CD8-positive, alpha-beta memory T cell (primary cell): ENCODE measurements at places on chromosomes 1 and 21. TPM values are rescaled to one million over a fixed set of nuclear protein-coding genes. Genes with fewer than 3 reads are reported as not detected.
A peak's percentile ranks its signal among the peaks of the same experiment; 100 is the strongest.

GRCh38 chr1:233359431-233359830 is 31.9 kb downstream of the MAP3K21 start:
- H3K27ac ChIP-seq: no peak overlapping the region
- no peaks in the 10 kb centered on the region for H3K27me3 ChIP-seq
- H3K4me3 ChIP-seq: no peak overlapping the region
- no peak for DNase-seq

DNA sequence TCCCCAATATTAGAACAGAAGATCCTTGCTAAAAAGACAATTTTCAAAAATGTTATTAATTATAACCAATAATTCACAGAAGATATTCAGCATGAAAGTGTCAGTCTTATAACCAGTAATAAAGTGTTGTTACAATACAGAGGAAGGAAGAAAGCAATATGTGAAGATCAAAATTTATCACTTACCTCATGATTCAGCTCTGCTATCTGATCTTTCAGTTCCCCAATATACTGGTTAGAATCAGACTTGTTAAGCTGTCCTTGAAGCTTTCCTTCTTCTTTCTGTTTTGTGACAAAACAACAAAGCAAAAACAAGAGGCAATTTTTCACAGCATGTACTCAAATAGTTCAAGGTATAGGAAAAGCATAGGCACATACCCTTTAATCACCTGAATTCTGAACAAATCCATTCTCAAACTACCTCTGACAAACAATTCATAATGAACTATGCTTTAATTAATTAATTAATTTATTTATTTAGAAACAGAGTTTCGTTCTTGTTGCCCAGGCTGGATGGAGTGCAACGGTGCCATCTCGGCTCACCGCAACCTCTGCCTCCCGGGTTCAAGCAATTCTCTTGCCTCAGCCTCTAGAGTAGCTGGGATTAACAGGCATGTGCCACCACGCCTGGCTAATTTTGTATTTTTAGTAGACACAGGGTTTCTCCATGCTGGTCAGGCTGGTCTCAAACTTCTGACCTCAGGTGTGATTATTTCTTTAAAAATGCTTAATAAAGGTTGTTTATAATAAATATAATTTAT is 76.9 kb upstream of the GFI1 start:
- no peak overlapping the region for H3K27ac ChIP-seq
- H3K36me3 ChIP-seq: no peaks in the 10 kb centered on the region
- H3K4me1 ChIP-seq: no peaks in the 10 kb centered on the region
- no peaks in the 10 kb centered on the region for H3K27me3 ChIP-seq

DNA sequence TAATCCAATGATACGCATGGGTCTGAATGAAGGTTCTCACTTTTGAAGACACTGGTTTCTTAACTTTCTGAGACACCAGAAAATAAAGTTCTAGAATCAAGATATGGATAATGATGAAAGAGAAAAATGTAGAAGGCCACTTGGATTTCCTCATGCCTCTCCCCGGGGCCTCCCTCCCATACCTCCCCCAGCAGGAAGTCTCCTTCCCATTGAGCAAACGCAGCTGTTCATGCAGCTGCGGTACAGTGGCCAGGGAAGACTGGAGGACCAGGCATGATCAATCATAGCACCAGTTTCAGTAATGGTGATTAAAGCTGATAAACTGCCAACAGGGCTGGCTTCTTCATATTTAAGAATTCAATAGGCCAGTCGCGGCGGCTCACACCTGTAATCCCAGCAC is 10.9 kb upstream of the UBR4 start:
- H3K27ac ChIP-seq: no peak overlapping the region
- no peak overlapping the region for H3K4me3 ChIP-seq
- no peaks in the 10 kb centered on the region for H3K27me3 ChIP-seq
- H3K4me1 ChIP-seq: no peaks in the 10 kb centered on the region
- no peak for DNase-seq

- no peak overlapping the region for H3K27ac ChIP-seq
- H3K4me3 ChIP-seq: no peak overlapping the region
- no peak for DNase-seq
- H3K36me3 ChIP-seq: no peaks in the 10 kb centered on the region
These were observed 97.6 kb upstream of the KAZN start for GRCh38 chr1:14500912-14501311.

DNA sequence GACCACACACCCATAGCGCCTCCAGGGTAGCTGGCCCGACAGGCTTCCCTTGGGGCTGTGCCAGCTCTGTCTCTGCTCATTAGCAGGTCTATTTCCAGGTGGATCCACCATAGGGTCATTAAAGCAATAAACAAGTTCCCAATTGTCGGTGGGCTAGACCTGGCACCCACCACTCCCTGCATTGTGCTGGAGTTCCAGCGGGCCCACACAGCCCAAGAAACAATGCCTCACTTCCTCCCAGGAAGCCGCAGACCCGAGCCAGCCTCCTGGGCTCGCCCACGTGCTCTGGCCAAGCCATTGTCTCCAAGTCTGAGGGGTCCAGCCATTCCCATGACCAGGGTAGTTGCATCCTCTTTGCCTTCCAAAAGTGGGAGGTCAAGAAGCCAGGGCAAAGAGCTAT is 27.5 kb upstream of the SOX13 start:
- H3K4me3 ChIP-seq: no peak overlapping the region
- H3K27ac ChIP-seq: no peak overlapping the region
- DNase-seq: no peak

DNA sequence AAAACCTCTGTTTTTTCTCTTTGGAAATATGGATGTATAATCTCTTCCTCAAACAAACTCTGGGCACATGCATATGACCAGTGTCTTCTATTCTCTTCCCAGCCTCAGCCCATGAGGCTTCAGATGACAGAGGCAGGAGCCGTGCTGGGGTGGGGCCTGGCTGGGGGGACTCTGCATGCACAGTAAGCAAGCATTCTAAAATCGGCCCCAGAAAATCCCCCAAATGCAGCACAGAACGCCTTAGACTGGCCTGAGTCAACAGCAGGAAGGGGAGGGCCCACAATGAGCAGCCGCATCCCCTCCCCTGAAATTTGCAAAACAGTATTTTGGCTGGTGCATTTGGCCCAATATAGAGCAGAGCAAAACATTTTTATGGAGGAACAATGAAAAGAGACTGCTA is 47.8 kb downstream of the ITPKB start:
- H3K27ac ChIP-seq: peak overlapping the region; percentile 45
- peak; percentile 39 for DNase-seq
- H3K36me3 ChIP-seq: peaks cover 3% of the 10 kb centered on the region
- H3K4me1 ChIP-seq: peaks cover 91% of the 10 kb centered on the region
- peak overlapping the region; percentile 28 for H3K4me3 ChIP-seq

GRCh38 chr1:44354268-44354839 is 703 bp downstream of the ERI3 start:
- peaks cover 21% of the 10 kb centered on the region for H3K4me1 ChIP-seq
- H3K27ac ChIP-seq: peak overlapping the region; percentile 71
- DNase-seq: no peak
- no peaks in the 10 kb centered on the region for H3K27me3 ChIP-seq
- H3K36me3 ChIP-seq: no peaks in the 10 kb centered on the region

GRCh38 chr1:106049595-106049994 is 1006.9 kb upstream of the PRMT6 start:
- H3K27me3 ChIP-seq: no peaks in the 10 kb centered on the region
- H3K4me1 ChIP-seq: no peaks in the 10 kb centered on the region
- no peak for DNase-seq
- no peak overlapping the region for H3K4me3 ChIP-seq
- H3K36me3 ChIP-seq: no peaks in the 10 kb centered on the region

- no peak for DNase-seq
- H3K36me3 ChIP-seq: no peaks in the 10 kb centered on the region
- H3K4me1 ChIP-seq: no peaks in the 10 kb centered on the region
These were observed 643.5 kb downstream of the AJAP1 start for GRCh38 chr1:5297886-5298239.

GRCh38 chr1:51236531-51237350 is 668 bp downstream of the RNF11 start:
- H3K36me3 ChIP-seq: no peaks in the 10 kb centered on the region
- peak; percentile 41 for DNase-seq
- no peaks in the 10 kb centered on the region for H3K27me3 ChIP-seq
- H3K27ac ChIP-seq: peak overlapping the region; percentile 91
- peak overlapping the region; percentile 63 for H3K4me3 ChIP-seq

DNA sequence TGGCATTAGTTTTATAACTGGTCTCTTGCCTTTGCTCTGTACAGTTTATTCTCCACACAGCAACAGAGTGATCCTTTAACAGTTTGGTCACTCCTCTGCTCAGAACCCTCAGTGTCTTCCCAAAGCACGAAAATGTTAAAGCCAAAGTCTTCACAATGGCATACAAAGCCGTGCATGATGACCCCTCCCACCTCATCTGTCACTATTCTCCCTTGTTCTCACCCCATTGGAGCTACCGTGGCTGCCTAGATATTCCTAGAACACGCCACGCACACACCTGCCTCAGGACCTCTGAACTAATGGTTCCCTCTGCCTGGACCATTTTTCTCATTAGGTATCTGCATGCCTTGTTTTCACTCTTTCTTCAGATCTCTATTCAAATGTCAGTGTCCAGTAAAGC is 8.6 kb upstream of the SEMA4A start:
- H3K27me3 ChIP-seq: no peaks in the 10 kb centered on the region
- no peak for DNase-seq

GRCh38 chr1:7105269-7105668 is 320.0 kb downstream of the CAMTA1 start:
- H3K27me3 ChIP-seq: no peaks in the 10 kb centered on the region
- H3K4me3 ChIP-seq: no peak overlapping the region
- DNase-seq: no peak
- H3K4me1 ChIP-seq: no peaks in the 10 kb centered on the region
- H3K36me3 ChIP-seq: no peaks in the 10 kb centered on the region

DNA sequence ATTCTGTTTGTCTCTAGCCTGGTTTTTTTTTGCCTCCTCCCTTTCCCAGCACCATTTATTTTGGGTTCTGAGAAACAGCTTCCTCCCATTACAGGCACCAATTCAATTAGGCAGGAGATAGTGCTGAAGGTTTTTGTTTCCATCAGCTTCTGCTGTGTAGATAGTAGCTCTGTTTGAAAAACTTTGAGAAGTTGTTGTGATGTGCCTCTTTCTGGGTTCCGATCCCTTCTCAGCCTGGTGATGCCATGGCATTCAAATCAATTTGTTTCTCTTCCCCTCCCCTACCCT is 109.0 kb downstream of the NFIA start:
- no peak for DNase-seq
- no peaks in the 10 kb centered on the region for H3K36me3 ChIP-seq
- no peak overlapping the region for H3K4me3 ChIP-seq
- no peaks in the 10 kb centered on the region for H3K27me3 ChIP-seq
- no peaks in the 10 kb centered on the region for H3K4me1 ChIP-seq

GRCh38 chr1:101005871-101006270 is 19.7 kb downstream of the DPH5 start:
- no peak overlapping the region for H3K4me3 ChIP-seq
- no peaks in the 10 kb centered on the region for H3K36me3 ChIP-seq
- H3K27ac ChIP-seq: no peak overlapping the region
- H3K4me1 ChIP-seq: peaks cover 56% of the 10 kb centered on the region
- DNase-seq: no peak

DNA sequence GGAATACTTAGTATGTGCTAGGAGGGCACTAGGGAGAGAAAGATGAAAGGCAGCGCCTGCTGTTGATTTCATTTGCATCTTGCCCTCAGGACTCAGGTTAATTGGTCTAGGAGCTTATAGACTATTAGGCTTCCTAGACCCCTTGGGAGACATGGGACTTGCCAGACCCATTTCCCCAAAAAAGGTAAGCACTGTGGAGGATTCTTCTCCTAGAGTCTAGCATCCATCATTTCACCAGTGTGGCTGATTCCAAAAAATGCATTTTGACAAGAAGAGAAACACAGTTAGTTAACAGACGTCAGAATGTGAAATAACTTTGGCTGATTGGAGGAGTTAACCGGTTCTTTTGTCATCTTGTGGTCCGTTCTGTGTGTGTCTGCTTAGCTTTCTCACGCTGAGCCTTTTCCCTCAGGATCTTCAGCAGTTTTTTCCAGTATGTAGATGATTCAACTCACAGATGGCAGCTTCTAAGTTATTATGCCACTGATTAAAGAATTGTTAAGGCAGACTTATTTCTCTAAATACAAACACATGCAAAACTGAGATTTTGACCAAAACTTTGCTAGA is 108.8 kb downstream of the KIF26B start:
- DNase-seq: no peak
- H3K27ac ChIP-seq: no peak overlapping the region
- no peaks in the 10 kb centered on the region for H3K4me1 ChIP-seq
- H3K36me3 ChIP-seq: no peaks in the 10 kb centered on the region
- no peaks in the 10 kb centered on the region for H3K27me3 ChIP-seq

GRCh38 chr1:25871086-25871703 is 4.3 kb downstream of the PAQR7 start:
- H3K27ac ChIP-seq: no peak overlapping the region
- no peaks in the 10 kb centered on the region for H3K36me3 ChIP-seq

DNA sequence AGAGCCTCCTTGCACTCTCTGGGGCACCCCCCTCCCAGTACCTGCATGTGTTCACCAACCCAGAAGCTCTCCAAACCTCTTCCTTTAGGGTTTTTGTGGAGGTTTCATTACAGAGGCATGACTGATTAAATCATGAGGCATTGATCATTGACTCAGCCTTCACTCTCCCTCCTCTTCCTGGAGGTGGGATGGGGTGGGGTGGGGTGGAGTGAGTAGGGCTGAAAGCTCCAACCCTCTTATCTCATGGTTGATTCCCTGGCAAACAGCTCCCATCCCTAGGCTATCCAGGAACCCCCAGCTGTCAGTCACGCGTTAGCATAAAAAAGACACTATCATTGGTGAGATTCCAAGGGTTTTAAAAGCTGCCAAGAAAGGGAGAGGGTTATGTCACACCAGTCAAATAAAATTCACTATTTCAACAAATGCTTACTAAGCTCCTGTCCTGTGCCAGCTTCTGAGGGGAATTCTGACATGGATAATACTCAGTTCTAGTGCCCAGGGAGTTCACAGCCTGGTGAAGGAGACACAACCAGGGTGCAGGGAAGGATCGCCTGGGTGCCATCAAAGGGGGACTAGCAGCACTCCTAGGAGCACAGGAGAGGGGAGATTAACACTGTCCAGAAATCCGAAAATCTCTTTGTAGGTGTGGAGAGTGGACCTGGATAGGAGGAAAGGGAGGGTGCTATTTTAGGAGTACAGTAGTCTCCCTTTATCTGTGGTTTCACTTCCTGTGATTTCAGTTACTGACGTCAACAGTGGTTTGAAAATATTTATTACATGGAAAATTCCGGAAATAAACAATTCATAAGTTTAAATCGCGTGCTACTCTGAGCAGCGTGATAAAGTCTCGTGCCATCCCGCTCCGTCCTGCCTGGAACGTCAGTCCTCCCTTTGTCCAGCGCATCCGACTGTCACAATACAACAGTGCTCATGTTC is 6.8 kb upstream of the IL24 start:
- H3K36me3 ChIP-seq: no peaks in the 10 kb centered on the region
- no peak overlapping the region for H3K4me3 ChIP-seq
- H3K27me3 ChIP-seq: no peaks in the 10 kb centered on the region
- no peak for DNase-seq
- peaks cover 14% of the 10 kb centered on the region for H3K4me1 ChIP-seq

C1orf141 gene
- total RNA-seq: not detected

ZBTB8A gene
- 0.40 TPM for total RNA-seq

IVNS1ABP gene
- total RNA-seq: 205 TPM

GPATCH2 gene
- 9.5 TPM for total RNA-seq

AMY1C gene
- total RNA-seq: not detected

ASCL5 gene
- total RNA-seq: 0.22 TPM
